8988T (cell line): ENCODE measurements at places on chromosomes 2 and 18.

GRCh38 chr2:236971131-236971821 lies 114.4 kb upstream of the COPS8 start:
- no peak for DNase-seq

- DNase-seq: no peak
Measured at GRCh38 chr2:201116959-201117734, 1.2 kb downstream of the CFLAR start.

- no peak for DNase-seq
Measured at GRCh38 chr2:196939371-196939770, 12.9 kb upstream of the PGAP1 start.

DNA sequence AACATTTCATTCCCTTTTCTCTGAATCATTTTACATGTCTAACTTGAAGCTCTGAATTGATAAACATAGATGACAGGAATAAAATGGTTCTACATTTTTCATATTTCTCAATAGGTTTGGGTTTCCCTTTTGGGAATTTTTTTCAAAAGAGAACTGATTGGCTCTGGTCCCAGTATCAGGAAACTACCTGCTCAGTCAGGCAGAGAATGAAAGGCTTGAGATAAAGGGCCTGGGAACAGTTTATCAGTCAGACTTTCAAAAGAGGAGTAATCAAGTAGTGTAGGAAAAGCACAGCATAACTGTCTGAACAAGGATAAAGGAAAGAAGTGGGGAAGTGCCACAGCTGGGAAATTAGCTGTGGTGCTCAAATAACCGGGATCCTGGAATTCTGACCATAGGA lies 28.3 kb upstream of the CCL20 start:
- DNase-seq: no peak

DNA sequence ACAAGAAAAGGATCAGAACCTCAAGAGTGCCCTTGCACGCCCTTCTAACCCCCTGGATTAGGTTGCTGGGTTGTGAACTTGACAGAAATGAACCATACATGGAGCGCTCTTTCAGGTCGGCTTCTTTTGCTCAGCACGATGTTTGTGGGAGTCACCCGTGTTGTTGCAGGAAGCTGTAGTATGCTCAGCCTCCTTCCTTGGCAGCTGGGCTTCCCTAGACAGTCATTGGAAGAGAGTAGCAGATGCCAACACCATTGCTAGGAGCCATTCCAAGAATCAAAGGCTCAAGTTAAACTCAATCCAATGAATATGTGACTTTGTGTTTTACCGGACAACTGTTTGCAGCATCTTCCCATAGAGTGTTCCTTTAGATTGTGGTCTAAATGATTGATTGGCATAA lies 47.0 kb downstream of the RAB12 start:
- no peak for DNase-seq

DNA sequence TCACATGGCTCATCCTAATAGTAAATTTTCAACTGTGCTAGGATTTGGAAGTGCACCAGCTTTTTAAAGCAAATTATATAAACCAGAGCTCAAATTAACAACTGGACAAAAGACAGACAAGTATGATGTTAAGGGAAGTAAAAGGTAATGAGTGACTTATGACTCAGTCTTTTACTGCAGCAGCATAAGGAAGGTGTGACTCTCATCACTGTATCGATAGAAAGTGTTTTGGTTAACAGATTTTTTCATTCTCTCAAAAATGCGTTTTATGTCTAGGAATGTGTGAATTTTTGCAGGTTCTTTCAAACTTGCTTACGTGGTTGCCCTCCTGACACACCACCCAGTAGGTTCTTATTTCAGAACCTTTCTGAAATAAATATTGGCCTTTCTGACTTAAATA lies 244.2 kb upstream of the BOD1L2 start:
- DNase-seq: no peak

- peak; percentile 48 for DNase-seq
Measured at GRCh38 chr18:8480506-8481328, 128.5 kb upstream of the RAB12 start.

GRCh38 chr2:21438949-21439348 lies 315.2 kb downstream of the TDRD15 start:
- no peak for DNase-seq

DNA sequence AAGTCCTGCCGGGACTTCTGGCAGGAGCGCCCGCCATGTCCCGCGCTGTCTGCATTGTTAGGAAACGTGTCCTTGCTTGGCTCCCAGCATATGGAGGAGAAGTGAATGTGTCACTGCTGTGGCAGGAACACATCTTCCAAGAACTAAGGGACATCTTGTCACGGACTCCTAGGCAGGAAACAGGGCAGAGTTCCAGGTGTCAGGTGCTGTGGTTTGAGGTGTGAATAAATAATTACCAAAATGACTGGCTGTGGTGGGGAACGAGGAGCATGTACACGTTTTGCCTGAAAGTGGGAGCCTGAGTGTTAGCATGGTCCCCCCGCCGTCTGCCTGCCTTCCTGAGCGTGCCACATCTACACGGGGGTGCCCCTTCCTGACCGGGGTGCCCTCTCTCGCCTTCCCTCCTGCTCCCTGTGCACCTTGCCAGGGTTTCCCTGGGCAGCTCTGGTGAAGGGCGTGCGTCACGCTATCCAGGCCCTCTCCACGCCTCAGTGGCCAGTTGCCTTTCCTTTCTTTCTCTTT lies 237.5 kb downstream of the LDLRAD4 start:
- no peak for DNase-seq

DNA sequence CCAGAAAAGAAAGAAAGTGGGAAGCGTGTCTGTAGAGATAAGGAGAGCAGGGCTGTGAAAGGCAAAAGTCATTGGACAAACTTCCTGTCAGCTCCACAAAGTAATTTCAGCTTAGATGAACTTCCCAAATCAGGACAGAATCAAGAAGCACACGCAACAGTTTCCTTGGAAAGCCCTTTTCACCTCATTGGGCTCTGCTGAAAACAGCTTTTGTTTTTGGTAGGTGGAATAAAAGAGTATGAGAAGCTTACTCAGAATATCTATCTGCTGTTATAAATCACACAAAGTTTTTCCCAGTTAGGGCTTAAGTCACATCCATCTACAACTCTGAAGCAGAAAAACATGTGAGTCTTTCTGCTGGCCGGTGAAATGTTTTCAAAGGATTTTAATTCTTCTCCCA lies 42.4 kb upstream of the EFEMP1 start:
- no peak for DNase-seq

DNA sequence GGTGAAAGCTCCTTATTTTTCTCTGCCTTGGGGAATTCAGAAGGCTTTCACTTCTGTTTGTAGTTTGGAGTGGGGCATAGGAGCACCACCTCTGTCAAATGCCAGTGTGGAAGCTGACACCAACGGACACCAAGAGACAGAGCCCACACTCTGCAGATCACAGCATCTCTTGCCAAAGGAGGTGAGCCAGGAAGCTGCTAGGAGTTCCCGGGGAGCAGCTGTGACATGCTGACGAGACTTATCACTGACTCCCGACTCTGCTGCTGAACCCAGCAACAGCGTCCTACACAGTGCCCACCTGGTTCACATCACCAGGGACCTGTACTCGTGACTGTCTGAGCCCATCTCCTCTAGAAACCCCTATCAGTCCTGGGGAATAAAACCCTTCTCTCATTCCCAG lies 8.1 kb downstream of the TEX51 start:
- no peak for DNase-seq

DNA sequence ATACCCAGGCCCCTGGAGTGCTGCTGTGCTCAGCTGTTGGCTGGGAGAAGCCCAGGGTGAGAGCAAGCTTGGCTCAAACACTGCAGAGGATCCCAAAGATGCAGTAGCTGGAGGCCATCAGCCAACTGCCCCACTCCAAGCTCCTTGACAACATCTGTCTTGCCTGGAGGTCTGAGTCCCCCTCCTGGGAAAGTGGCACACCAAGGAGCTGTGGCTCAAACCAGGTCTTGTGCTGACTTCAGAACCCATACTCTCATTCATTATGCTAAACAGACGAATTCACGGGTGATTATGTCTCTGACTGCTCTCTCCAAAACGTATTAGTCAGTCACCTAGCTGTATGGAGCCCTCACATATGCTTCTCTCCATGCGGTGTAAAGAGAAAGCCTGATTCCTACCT lies 206.1 kb downstream of the TTC32 start:
- DNase-seq: no peak

- DNase-seq: no peak
Measured at GRCh38 chr2:133476931-133477615, 91.2 kb downstream of the NCKAP5 start.

GRCh38 chr2:116810071-116810470 lies 1004.4 kb upstream of the DDX18 start:
- no peak for DNase-seq

DNA sequence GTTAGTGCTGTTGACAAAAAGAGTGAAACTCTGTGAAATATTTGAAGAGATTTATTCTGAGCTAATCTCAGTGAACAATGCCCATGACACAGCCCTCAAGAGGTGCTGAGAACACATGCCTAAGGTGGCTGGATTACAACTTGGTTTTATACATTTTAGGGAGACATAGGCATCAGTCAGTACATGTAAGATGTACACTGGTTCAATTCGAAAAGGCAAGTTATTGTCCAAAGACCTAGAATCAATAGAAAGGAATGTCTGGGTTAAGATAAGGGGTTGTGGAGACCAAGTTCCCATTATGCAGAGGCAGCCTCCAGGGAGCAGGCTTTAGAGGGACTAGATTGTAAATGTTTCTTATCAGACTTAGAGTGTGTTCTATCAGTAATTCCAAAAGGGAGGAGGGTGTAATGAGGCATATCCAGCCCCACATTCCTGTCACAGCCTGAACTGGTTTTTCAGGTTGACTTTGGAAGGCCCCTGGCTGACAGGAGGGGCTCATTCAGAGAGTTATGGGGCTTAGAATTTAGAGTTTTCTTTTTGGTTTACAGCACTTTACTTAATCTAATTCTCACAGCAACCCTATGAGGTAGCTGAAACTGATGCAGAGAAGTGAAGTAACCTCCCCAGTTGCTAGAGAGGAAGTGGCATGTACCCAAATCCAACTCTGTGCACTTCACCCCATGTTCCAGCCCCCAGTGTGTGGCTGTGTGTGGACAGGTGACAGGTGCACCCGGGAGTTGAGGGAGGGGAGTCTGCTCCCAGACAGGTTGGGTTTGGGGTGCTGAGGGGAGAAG lies 28.3 kb upstream of the ASAP2 start:
- no peak for DNase-seq

GRCh38 chr2:119744335-119744939 lies 15.3 kb upstream of the PTPN4 start:
- DNase-seq: no peak

DNA sequence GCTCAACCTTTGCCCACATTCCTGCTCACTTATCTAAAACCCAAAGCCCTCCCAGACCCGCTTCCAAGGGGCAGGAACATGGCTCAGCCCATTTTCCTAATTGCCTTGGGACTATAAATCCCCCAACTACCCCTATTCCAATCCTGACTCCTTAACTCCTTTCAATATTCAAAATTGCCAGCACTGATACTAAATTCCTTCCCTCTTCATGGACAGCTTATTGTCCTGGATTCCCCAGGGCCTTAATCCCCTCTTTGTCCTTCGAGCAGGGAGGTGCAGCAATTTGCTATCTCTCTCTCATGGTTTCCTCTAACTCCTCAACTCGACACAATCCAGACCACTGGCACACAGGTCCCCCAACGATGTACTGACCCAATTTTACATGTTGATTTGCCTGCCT lies 99.1 kb downstream of the SLC25A12 start:
- no peak for DNase-seq

DNA sequence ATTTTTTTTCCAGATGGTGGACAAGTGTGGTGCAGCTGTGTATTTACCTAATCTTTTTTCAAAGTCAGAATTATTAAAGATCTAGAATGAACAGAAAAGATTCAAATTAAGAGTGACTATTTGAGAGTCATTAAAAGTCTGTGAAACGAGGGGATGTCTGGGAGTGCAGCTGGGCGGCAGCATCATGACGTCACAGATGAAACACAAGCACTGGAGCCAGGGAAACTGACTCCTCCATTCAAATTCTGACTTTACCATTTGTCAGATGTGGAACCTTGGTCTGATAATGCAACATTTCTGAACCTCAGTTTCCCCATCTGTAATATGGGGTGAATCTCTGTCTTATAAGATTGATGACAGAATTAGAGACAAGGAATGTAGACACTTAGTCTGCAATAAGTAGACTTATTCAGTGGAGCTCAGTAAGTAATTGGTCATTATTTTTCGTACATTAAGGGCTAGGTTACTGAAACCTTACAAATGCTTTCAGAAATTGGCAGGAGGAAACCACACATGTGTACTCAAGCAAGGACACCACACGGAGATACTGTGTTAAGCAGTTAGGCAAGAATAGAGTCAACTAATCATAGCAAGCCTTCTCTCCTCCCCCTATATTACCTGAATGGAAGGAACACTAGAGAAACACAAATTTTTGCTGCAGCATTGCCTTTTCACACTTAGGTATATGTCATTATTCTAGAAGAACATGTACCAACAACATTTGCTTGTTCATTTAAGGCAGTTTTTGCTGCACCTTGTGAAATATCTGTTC lies 27.8 kb upstream of the CXXC1 start:
- no peak for DNase-seq
